ENCODE measurements at places on chromosomes 3 and 15.

GRCh38 chr15:99324700-99325099, 73.4 kb downstream of the LRRC28 start:
- DNase-seq: no peak

DNA sequence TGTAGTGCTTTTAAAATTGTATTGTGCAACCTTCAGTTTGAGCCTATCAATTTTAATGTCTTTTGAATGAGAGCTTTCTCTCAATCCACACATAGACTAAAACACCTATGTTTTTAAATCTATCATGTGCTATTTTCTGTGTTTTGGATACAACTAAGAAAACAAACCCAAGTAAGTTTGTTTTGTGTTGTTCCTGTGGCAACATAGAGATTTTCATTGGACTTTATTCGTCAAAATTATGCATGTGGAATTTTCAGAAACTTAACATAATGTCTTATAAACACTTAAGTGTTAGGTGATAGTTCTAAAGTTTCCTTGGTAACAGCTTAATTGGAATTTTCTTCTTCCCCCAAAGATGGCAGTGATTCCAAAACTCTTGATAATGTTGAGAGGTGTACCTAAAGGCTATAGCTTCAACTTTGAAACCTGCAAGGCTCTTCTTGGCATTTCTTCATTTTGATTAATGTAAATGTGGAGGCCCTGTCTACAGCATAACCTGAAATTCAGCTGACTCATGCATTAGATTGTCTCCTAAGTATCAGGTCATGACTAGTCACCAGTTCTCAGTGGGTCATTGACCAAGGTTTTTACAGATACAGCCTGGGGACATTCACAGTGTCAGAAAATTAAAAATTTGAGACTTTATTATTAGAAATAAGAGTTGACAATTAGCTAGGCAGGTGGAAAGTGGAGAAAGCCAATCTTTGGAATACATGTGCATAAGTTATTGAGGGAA, 44.4 kb downstream of the COL6A5 start:
- no peak for DNase-seq

GRCh38 chr3:152197451-152197850, 71.3 kb upstream of the MBNL1 start:
- no peak for DNase-seq

DNA sequence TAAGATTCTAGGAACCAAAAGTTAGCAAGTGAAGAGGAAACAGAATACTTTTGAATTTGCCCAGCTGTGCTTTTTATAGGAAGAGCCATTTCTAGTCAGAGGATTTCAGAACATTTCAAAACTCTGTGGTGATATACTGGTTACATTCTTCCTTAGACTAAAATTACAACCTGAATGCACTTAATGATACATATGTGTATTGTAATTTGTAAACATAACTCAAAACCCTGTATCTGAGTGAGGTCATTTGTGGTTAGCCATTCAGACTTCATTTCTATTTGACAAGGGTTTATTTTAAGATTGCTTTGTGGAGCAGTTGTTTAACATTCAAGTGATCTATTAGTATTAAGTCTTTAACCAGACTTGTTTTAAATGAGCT, 59.4 kb upstream of the TRIM71 start:
- DNase-seq: no peak

DNA sequence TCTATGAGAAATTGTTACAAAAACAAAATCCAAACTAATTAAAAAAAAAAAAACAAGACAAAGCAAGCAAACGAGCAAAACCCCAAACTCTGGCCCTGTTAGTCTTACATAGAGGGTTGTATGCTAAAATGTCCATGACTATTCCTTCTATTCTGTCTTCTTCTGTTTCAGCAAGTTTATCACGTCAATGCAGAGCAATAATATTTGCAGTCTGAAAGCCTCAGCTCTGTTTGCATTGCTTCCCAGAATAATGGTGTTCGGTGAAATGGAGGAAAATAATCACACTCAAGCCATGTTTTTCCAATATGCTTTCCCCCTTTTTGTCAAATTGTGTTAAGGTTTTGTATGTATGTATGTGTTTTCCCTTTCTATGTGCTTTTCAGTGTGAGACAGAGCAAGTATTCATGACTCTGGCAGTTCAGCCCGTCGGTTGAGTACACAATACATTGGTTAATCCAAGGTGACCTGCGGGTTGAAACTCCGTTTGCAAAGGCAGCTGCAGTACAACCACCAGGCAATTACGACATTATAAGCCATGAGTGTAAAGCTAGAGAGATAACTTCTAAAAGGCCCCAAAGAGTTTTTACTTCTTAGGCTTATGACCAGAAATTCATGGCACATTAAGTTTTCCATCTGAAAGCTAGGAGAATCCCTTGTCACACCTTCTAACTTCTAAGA, 34.9 kb upstream of the MAGI1 start:
- DNase-seq: no peak

DNA sequence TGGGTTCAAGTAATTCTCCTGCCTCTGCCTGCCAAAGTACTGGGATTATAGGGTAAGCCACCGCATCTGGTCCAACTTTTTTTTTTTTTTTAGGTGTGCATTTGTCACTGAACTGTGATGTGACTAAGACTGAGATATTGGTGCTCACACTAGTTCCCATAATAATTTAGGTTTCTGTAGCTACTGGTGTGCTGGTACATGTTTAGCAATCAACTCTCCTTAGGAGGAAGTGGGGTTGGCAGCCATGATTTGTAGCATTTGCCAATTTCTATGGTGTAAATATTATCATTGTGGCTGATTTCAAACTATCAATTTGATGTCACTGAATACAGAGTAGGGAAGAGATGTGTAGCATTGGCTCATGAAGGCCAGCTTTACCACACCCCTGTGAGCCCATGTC, 372.7 kb downstream of the EDEM1 start:
- DNase-seq: no peak

GRCh38 chr3:55751730-55752129, 264.6 kb upstream of the WNT5A start:
- no peak for DNase-seq

DNA sequence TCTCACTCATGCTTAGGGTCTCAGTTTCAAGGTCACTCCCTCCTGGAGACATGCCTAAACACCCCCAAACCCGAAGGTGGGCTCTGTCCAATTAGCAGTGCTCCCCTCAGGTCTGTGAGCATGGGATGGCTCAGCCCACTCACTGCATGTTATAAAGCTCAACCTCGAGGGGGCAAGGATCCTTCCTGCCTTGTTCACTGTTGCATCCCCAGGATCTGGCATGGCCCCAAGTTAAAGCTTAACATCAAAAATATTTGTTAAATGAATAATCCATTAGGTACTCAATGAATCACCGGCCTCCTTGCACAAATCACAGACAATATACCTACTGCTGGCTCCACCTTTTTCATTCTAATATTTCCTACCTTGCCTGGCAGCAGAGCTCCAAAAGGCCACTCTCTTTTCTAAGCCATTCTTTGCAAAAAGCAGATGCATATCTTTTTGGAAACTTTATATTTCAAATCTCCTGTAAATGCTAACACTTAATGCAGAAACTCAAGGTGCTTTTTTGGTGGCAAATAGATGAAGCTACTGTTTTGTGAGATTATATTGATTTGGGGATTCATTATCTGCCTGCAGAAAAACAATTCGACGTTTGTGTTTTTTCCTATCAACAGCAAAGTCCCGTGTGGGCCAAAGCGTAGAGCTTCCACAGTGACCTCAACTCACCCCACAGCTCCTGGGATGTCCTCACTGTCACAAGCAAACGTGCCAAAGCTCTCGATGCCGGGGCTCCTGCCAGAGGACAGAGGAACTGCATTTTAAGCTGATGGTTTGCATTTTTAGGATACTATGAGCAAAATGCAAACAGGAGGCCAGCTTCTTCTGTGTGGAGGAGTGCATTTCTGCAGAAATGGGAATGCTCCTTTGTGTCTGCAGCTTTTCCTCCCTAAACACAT, 35.4 kb downstream of the PCOLCE2 start:
- DNase-seq: no peak

DNA sequence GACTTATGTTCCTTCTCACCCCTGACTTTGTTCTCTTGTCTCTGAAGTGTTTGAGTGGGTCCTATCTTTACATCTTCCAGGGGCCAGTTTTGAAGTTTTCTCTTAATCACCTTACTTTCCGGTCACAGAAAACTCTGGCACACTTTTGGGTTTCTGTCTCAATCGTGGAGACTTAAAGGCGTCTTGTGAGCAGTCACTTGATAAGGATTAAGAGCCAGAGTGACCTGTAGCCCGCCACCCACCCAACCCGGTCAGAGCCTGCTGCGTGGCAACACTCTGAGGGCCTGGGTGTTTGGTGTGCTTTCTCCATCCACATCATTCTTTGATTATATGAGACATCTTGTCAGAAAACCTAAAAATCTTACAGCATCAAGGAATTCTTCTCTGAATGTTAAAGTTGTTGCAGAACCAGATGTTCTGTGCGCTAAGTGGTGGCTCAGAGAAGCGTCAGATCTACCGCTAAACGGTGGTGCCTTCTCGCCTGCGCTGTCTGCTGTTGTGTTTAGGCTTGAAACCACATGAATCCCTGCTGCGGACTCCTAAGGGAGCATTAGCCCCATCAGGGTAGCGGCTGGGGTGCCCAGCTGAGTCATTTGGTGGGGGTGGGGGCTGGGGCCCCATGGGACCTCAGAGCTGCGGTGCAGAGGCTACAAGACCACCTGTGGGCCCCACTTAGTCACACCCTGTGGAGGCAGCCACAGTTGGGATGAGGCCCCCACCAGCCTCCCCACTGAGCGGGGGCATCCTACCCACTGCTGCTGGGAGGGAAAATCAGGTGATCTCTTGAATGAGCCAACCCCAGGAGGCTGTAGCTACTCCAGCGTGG, 158.7 kb upstream of the BHLHE40 start:
- no peak for DNase-seq

GRCh38 chr3:142394921-142395622, 52.8 kb downstream of the XRN1 start:
- DNase-seq: no peak

- DNase-seq: no peak
These were observed 199.3 kb upstream of the CMC1 start for GRCh38 chr3:28042095-28042635.

Data from NCI-H748 treated with DMSO at 0.1 percent for 48 hours (cell line).